Activated CD4-positive, alpha-beta T cell treated with anti-CD3 and anti-CD28 coated beads, Interleukin-10, Interleukin-2, amounts not matched to agents 100 ng/mL and 50 ng/mL, durations not matched to agents 16 hours and 8 hours (primary cell): ENCODE measurements at places on chromosomes 4 and X.

DNA sequence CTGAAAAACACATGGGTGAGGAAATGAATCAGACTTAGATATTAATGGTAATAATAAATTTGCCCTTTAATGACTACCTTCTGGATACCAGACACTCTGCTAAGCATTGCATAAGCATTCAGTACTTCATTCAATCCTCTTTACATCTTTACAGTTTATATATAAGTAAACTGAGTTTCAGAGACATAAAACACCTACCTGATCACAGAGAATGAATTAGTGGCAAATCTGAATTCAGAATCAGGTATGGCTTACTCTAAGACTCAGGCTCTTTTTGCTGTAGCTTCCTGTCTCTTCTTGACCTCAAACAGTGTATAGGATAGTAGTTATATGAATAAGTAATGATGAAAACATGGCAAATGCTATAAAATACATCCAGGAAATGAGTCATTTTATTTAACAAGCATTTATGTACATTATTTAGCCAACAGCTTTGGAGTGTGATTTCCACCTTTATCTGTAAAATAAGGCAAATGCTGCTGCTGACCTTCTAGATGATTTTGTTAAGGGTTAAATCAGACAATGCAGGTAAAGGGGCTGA, 83.9 kb downstream of the VEGFC start:
- no peak for DNase-seq

DNA sequence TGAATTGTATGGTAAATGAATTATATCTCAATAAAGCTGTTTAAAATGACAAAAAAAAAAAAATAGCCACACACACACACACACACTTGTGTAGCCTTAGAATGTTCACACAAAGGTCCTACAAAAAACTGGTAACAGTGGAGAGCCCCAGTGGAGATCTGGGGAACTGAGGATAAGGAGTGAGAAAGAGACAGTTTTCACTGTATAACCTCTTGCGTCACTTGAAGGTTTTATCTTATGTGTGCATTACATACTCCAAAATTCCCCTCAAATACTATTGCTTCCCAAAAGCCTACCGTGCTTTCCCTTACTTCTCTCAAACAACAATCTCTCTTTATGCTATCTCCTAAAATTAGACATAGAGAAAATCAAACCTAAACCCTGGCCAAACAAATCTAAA, 67.8 kb downstream of the SMC1A start:
- DNase-seq = no peak

- peak; percentile 84 for DNase-seq
Observed at GRCh38 chrX:131741103-131741581, 197.3 kb downstream of the OR13H1 start.

GRCh38 chr4:141497627-141498026, 138.8 kb upstream of the IL15 start:
- DNase-seq = peak; percentile 16
